ENCODE measurements at places on chromosomes 3 and 15.

- no peak for DNase-seq
Observed at GRCh38 chr3:169528289-169528688, 135.2 kb downstream of the MECOM start.

DNA sequence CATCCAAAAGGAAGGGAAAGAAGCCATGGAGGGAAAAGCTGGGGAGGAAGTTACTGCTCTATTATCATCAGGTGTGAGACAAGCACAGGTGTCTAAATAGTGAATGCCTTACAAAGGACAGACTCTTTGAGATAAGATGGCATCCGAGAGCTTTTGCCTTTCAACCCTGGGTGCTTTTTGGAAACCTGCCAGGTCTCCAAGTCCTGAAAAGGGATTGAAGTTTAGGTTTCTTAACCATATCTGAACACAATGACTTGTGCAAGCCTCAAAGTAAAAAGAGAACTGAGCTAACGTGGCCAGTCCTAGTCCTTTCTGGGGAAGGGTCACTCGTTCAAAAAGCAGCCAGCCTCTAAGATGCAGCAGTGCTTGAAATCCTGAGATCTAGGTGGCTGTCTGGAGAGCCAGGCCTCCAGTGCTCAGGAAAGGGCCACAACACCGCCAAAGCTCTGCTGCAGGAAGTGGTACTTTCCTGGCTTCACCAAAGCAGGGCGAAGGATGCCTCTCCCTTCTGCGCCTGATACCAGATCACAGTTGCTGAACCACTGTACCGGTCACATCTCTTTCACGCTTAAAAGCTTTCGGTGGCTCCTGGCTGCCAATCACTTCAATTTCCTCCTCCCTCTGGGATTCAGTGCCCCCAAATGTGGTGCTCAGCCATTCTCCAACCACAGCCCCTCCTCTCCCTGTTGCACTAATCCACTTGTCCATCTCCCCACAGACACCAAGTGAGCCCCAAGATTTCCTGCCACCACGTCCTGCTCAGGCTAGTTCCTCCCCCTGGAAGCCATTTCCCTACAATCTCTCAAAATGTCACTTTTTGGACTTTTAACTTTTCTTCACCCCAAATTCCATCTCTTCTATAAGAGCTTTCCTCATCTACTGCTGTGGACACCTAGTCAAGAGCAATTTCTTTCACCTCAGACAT lies 104.1 kb upstream of the LPP start:
- DNase-seq = no peak

DNA sequence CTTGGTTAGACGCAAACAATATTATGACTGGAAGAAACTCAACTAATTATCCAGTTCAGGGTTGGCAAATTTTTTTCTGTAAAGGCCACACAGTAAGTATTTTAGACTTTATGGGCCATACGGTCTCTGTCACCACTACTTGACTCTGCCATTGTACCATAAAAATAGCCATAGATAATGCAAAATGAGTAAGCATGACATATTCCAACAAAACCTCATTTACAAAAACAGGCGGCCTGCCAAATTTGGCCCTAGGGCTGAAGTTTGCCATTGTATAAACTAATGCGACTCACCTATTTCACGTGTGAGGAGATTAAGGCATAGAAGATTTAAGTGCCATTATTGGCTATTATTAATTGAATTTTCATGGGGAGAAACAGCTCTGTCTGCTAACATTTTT lies 116.8 kb upstream of the CNTN6 start:
- no peak for DNase-seq

DNA sequence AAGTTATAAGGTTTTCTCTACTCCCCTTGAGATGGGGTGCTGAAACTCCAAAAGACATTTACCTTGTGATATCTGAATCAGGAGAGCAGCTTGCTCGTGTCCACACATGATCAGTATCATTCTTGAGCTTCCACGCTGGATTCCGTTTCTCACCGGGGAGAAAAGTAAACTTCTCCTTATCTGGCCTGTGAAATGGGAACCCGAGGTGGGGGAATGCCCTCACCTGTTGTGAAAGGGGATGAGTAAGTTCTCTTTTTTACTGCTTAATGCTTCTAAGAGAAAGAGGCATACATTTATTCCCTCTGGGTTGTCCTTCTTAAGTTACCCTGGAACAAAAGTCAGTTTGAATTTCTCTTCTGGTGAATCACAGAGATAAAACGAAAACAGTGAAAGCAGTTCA lies 440.5 kb upstream of the ADAMTS9 start:
- no peak for DNase-seq

GRCh38 chr15:90471769-90472168 lies 58.0 kb upstream of the CRTC3 start:
- DNase-seq = no peak

GRCh38 chr15:61169904-61170695 lies 59.0 kb downstream of the RORA start:
- no peak for DNase-seq

DNA sequence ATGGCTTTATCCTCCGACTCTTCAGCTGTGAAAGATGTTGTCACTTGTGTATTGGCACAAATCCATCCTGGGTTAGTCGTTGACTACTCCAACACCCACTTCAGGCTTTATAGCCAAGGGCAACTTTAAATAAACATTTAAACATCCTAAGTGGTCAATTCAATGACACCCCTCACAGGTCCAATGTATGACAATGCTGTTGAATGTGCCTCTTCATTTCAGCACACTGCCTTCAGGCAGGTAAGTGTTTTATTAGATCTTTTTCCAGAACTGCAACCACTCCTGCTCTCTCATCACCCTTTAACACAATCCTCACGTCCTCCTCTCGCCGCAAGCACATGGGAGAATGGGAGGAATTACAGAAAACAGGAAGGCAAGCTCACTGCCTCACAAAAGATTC lies 30.3 kb downstream of the IL12A start:
- no peak for DNase-seq

DNA sequence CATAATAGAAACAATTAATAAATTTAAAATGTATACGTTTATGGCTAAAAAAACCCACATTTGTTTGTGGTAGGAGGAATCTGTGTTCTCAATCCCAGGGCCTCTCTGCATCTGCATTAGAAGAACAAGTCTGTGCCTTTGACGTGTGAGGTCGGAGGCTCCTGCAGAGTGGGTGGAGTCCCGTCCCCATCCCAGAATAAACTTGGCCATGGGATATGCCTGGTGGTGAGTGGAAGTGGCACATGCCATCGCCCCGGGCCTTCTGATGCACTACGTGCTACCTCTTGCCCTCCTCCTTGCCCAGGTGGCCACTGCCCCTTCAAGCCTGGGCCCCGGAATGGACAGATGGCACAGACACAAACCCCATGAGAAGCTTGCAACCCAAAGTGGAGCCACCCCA lies 131.1 kb upstream of the NSMCE3 start:
- DNase-seq = no peak
